GM12878 (cell line): ENCODE measurements at places on chromosomes 12 and 14.

DNA sequence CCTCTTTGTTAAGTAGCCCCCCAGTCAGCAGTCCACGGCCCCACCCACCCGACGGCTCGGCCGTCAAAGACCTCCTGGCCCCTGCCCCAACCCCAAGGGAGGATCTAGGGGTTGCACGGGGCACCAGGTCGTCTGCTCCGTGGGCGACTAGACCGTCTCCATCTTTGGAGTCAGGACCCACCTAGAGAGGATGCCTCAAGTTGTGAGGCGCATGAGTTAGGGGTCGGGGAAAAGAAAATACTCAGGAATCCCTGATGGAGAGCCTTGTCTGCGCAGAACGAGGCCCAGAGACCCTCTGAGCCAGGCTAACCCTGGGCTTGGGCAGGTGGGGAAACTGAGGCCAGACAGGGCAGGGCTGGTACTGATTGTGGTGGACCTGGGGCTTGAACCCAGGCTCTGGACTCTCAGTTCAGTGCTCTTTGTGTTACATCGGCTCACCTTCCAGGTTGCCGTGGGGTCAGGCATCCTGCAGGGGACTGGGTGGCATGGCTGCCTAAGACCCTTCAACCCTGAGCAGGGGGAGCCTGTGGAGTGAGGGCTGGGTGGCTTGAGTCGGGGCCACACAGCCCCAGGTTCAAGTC, 839 bp downstream of the OTUB2 start:
- peaks cover 2% of the 10 kb centered on the region for H3K4me1 ChIP-seq
- no peak overlapping the region for H3K27ac ChIP-seq
- H3K27me3 ChIP-seq: no peaks in the 10 kb centered on the region
- no peaks in the 10 kb centered on the region for H3K36me3 ChIP-seq
- peak overlapping the region; percentile 77 for H3K4me3 ChIP-seq

- DNase-seq: peak; percentile 11
- no peaks in the 10 kb centered on the region for H3K4me1 ChIP-seq
- no peaks in the 10 kb centered on the region for H3K27me3 ChIP-seq
- no peaks in the 10 kb centered on the region for H3K36me3 ChIP-seq
- H3K4me3 ChIP-seq: no peak overlapping the region
These were observed 58.1 kb upstream of the PCED1B start for GRCh38 chr12:47021298-47021697.

- H3K27me3 ChIP-seq: no peaks in the 10 kb centered on the region; the same call in 1 of the 2 replicates
- DNase-seq: no peak
- H3K27ac ChIP-seq: no peak overlapping the region
- H3K36me3 ChIP-seq: no peaks in the 10 kb centered on the region
These were observed 44.2 kb downstream of the SLC6A12 start for GRCh38 chr12:169528-170370.

DNA sequence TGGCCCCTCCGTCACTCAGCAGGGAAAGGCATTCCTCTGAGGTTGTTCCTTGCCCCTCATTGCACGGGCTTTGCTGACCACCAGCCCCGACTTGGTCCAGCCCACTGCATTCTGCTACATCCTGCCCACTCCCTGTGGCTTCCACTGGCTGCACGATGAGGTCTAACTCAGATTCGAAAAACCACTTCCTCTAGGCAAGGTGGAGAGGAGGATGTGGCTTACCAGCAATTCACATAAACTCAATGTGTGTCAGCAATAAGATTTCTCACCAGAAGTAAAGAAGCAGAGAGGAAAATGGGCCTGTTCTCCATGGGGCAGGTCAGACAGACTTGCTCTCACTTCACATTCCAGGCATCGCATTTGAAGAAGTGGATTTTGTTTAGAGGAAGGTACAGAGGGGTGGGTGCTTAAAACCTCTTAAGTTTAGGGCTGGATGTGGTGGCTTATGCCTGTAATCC, 14.7 kb downstream of the GPR68 start:
- peak overlapping the region; percentile 29; the same call in 1 of the 2 replicates for H3K4me3 ChIP-seq
- peaks cover 4% of the 10 kb centered on the region; the same call in 1 of the 2 replicates for H3K36me3 ChIP-seq
- peak; percentile 96 for DNase-seq
- peaks cover 53% of the 10 kb centered on the region for H3K4me1 ChIP-seq
- no peaks in the 10 kb centered on the region for H3K27me3 ChIP-seq

- no peak for DNase-seq
- H3K27ac ChIP-seq: no peak overlapping the region
- no peak overlapping the region for H3K4me3 ChIP-seq
- H3K4me1 ChIP-seq: no peaks in the 10 kb centered on the region
- no peaks in the 10 kb centered on the region; the same call in 1 of the 2 replicates for H3K27me3 ChIP-seq
These were observed 16.6 kb downstream of the HIP1R start for GRCh38 chr12:122851820-122852219.

DNA sequence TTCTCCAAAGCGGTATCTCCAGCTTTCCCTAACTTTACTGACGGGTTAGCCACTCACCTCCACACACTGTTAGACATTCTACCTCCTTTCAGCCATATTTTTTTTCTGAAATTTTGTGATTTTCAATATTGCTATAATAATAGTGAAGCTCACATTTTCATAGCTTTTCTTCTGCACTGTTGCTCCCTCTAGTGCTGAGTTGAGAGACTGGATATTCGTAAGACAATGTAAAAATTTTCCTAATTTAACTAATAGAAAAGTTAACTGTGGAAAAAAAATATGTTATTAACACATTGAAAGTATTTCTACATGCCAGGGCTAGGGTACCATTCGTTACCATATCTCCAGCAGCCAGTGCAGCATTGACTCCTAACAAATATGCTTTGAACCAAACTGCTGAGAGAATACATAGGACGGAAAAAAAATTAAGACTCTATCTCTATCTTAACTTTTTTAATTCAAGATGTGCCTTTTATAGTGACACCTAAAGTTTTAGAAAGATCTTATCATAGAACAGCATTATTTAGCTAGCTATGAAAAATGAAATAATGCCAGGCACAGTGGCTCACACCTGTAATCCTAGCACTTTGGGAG, 48.7 kb upstream of the ABCC9 start:
- no peak for DNase-seq
- H3K27ac ChIP-seq: no peak overlapping the region
- H3K4me3 ChIP-seq: no peak overlapping the region
- H3K4me1 ChIP-seq: no peaks in the 10 kb centered on the region
- H3K36me3 ChIP-seq: no peaks in the 10 kb centered on the region

GRCh38 chr12:79665212-79665887, 25.4 kb downstream of the PAWR start:
- no peak overlapping the region for H3K27ac ChIP-seq
- no peak overlapping the region for H3K4me3 ChIP-seq
- peaks cover 2% of the 10 kb centered on the region for H3K36me3 ChIP-seq
- no peaks in the 10 kb centered on the region for H3K27me3 ChIP-seq
- DNase-seq: no peak

- peaks cover 17% of the 10 kb centered on the region for H3K36me3 ChIP-seq
- H3K4me1 ChIP-seq: no peaks in the 10 kb centered on the region; the same call in none of the 2 replicates
- no peak overlapping the region for H3K4me3 ChIP-seq
- no peak overlapping the region for H3K27ac ChIP-seq
- no peaks in the 10 kb centered on the region for H3K27me3 ChIP-seq
These were observed 4.6 kb downstream of the AP1G2 start for GRCh38 chr14:23562822-23563472.

GRCh38 chr12:1928439-1929121, 10.1 kb upstream of the CACNA2D4 start:
- no peaks in the 10 kb centered on the region for H3K36me3 ChIP-seq
- no peak overlapping the region for H3K4me3 ChIP-seq
- H3K27ac ChIP-seq: no peak overlapping the region
- H3K27me3 ChIP-seq: no peaks in the 10 kb centered on the region
- no peak for DNase-seq

DNA sequence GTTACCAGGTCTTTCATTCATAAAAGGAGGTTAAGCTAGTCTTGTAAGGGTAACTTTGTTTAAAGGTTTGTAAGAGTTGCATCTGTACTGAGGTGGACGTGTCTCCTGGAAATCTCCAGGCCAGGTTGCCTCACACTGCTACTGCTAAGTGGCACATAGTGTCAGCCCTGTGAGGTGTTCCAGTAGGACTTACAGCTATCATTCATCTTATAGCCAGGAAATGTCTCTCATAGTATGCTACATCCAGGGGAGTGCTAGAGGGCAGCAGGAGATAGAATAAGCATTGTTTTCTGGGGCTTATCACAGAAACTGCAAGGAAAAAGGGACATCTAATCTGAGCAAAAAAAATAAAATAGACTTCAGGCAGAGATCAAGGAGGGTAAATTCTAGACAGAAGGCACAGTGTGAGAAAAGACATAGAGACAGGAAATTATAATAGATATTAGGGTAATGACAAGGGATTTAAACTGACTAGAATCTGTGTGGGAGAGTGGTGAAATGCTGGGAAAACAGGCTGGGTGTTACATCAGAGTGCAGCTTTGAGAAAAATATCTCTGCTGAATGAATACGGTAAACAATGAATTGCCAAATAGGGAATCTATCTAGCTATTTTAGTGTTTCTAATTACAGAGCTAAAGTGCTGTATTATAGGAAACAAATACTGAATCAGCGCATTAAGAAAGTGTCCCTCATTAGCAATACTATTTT, 205.1 kb upstream of the ABCD2 start:
- no peaks in the 10 kb centered on the region for H3K36me3 ChIP-seq
- H3K27me3 ChIP-seq: no peaks in the 10 kb centered on the region
- H3K4me1 ChIP-seq: no peaks in the 10 kb centered on the region
- no peak for DNase-seq
- no peak overlapping the region for H3K27ac ChIP-seq

GRCh38 chr12:116060764-116061163, 216.7 kb downstream of the MED13L start:
- peak overlapping the region; percentile 54 for H3K4me3 ChIP-seq
- no peaks in the 10 kb centered on the region for H3K4me1 ChIP-seq
- H3K27me3 ChIP-seq: no peaks in the 10 kb centered on the region
- peak; percentile 37 for DNase-seq

- H3K36me3 ChIP-seq: peaks cover 28% of the 10 kb centered on the region
- no peak overlapping the region for H3K27ac ChIP-seq
- H3K4me3 ChIP-seq: no peak overlapping the region
- peaks cover 28% of the 10 kb centered on the region for H3K4me1 ChIP-seq
These were observed 4.1 kb downstream of the SHMT2 start for GRCh38 chr12:57233357-57234232.

GRCh38 chr14:105042813-105043212, 21.9 kb upstream of the CDCA4 start:
- DNase-seq: no peak
- no peaks in the 10 kb centered on the region for H3K27me3 ChIP-seq
- no peak overlapping the region for H3K4me3 ChIP-seq
- H3K27ac ChIP-seq: no peak overlapping the region

DNA sequence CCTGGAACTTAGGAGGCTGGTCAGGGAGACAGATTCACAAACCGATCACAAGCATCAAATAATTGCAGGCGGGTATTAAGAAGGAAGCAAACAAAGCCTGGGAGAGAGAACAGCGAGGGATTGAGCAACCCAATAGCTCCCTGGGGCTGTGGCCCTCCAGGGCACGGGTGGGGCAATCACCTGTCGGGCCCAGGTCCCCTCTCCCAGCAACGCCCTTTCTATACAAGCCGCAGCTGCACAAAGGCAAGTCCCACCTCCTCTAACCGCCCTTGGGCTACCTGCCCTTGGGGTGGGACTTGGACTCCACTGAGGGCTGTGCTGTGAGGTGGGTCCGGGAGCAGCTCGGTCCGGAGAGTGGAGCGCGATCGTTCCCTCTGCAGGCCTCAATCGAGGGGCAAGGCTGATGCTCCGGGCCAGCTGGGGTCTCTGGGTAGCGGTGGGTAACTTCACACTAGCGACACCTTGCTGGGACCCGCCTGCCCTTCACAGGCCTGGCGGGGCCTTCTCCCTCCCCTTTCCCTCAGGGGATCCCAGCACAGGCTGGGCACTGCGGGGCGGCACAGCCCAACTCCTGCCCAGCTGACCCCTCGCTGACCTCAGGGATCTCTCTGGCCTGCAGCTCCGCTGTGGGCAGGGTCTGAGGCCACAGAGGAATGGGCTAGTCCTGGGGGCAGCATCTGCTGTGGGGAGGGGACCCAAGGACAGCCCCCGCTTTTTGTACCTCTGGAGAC, 8.0 kb downstream of the PHB2 start:
- no peak overlapping the region for H3K4me3 ChIP-seq
- H3K27ac ChIP-seq: peak overlapping the region; percentile 99
- no peak for DNase-seq
- no peaks in the 10 kb centered on the region for H3K27me3 ChIP-seq

DNA sequence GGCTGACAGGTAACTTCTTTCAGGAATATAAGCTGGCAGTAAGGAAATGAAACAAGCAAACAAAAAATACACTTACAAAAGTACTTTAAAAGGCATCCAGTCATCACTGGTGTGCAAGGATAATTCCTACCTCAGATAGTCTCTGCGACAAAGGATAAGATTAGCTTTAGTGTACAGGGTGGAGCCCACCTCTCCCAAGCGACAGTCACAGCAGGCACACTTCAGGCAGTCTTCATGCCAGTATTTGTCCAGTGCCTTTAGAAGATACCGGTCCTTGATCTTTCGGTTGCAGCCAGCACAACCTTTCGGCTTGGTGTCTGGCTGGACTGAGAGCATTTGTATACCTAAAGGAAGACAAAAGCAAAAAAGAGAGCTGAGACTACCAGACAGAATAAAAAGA, 5.4 kb downstream of the LMO3 start:
- no peak for DNase-seq
- no peaks in the 10 kb centered on the region for H3K4me1 ChIP-seq
- H3K4me3 ChIP-seq: no peak overlapping the region

DNA sequence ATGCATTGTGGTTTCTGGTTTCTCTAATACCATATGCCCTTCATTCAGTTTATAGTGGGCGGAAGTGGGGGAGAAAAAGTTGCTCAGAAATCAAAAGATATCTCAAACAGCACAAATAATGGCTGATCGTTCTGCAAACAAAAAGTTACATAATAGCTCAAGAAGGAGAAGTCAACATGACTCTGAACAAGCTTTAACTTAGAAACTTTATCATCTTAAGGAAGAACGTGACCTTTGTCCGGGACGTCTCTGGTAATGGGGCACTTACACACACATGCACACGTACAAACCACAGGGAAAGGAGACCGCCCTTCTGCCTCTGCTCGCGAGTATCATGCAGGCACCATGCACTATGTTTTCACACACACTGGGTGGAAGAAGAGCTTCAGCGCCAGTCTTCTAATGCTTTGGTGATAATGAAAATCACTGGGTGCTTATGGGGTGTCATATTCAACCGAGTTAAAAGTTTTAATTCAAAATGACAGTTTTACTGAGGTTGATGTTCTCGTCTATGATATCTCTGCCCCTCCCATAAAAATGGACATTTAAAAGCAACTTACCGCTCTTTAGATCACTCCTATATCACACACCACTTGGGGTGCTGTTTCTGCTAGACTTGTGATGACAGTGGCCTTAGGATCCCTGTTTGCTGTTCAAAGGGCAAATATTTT, 4.7 kb downstream of the FOS start:
- no peak for DNase-seq
- H3K27me3 ChIP-seq: peaks cover 17% of the 10 kb centered on the region
- H3K4me1 ChIP-seq: peaks cover 11% of the 10 kb centered on the region
- no peaks in the 10 kb centered on the region for H3K36me3 ChIP-seq
- H3K27ac ChIP-seq: no peak overlapping the region

- H3K36me3 ChIP-seq: peaks cover 3% of the 10 kb centered on the region; the same call in 1 of the 2 replicates
- DNase-seq: no peak
These were observed 23.2 kb downstream of the P2RX4 start for GRCh38 chr12:121232977-121233627.

GRCh38 chr14:59120921-59121320, 67.5 kb upstream of the DAAM1 start:
- H3K4me1 ChIP-seq: no peaks in the 10 kb centered on the region
- H3K27me3 ChIP-seq: no peaks in the 10 kb centered on the region
- no peak for DNase-seq
- no peak overlapping the region for H3K27ac ChIP-seq

- peaks cover 4% of the 10 kb centered on the region; the same call in 1 of the 2 replicates for H3K4me1 ChIP-seq
- H3K27ac ChIP-seq: peak within 1 kb of the TSS; percentile 92
- DNase-seq: peak; percentile 23
- peaks cover 4% of the 10 kb centered on the region for H3K36me3 ChIP-seq
- no peaks in the 10 kb centered on the region for H3K27me3 ChIP-seq
These were observed at the start of gene DDX55 for GRCh38 chr12:123601602-123602489. Gene DDX55, plus strand, starts transcription at chr12:123602099. Its CDS starts 50 bp downstream, at chr12:123602149.

GRCh38 chr14:90381999-90382451, 14.8 kb upstream of the CALM1 start:
- no peaks in the 10 kb centered on the region for H3K27me3 ChIP-seq
- H3K27ac ChIP-seq: peak overlapping the region; percentile 98
